ENCODE measurements at places on chromosomes 2 and 18.

DNA sequence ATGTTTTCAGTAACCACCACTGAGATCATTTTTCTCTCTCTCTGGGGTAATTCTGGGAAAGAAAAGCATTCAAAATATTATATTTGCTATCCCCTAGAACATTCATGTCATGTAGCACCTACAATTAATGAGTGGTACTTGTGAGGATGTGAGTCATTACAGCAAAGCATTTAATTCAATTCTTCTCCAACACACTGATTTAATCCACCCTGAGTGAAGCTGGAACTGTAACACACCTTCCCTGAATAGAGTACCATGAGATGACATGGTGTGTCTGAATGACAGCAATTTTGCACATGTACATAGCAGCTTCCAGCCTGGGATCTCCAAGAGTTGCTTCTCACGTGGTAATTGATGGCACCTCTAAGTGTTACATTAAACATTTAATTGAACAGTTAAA lies 207.1 kb upstream of the SLC14A2 start:
- DNase-seq: no peak

DNA sequence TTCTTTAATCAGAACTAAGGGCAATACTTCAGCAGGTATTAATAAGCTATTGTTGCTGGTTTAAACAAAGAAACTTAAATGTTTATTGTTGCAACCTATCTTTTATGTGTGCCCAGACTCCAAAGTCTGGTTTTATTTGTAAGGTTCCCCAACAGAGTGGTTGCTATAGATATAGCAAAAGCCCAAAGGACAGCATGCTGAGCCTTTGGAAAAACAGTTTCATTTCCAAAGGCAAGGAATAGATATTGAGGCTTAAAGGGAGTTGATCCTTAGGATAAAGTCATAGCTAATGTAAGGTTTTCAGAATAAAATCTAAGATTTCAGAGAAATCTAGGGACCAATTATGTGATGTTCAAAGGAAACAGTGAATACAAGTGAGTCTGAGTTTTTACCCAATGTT lies 413.2 kb upstream of the SLC14A2 start:
- no peak for DNase-seq

GRCh38 chr18:67411116-67411515 lies 105.4 kb downstream of the DSEL start:
- no peak for DNase-seq

- no peak for DNase-seq
Observed at GRCh38 chr2:12897181-12897580, 180.4 kb downstream of the TRIB2 start.

DNA sequence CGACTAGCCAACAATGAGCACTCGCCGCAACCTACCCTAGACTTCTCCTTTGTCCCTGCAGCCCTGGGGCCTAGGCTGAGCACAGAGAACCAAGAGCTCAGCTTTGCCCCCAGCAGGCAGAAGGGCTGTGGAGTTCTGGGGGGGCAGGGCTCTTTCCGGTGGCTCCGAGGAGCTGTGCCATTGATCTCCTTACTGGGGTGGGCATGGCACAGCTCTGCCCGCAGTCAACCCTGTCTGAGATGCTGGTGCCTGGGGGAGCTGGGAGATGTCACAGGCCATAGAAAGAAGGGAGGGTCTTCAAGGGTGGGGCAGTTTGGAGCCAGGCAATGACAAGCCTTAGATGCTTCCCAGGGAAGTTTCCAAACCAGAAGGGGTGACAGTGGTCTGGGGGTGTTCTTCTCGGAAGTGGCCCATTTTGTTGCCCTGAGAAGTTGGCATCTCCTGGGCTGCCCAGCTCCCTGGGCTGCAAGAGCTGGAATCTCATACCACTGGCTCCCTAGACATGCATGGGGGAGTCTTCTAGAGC lies 14.1 kb upstream of the GPR55 start:
- DNase-seq: no peak

DNA sequence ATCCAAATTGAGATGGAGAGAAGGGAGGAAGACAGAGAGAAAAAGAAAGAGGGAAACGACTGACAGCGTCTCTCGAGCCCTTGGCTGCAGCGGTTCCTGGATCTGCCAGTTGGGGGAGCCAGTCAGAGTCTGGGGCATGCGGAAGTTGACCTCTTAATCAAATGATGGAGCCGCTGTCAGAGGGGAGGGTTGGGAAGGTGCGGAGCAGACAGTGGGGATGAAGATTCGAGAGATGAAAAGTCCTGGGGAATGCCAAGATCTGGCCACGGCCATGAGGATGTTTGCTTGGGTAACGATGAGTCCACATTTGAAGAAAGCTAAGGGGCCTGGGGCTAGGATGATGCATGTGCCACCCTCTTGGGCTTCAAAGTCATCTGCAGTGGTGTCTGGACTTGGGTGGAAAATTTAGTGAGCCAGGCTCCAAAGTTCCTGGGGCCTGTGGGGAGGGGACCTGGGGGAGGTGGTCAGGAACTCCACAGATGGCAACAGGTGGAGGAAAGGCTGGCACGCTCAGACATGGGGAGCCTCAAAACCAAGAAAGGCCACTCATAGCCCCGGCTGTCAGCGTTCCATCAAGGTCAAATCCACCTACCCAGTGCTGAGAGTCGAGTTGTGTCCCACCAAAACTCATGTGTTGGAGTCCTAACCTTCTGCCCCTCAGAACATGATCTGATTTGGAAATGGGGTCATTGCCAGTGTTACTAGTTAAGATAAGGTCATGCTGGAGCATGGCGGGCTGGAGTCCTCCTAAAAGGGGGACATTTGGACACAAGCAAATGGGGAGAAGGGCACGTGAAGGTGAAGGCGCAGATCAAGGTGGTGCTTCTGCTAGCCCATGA lies 200.1 kb downstream of the NDUFA10 start:
- DNase-seq: no peak

- no peak for DNase-seq
Observed at GRCh38 chr2:65363879-65364666, 68.3 kb downstream of the SPRED2 start.

DNA sequence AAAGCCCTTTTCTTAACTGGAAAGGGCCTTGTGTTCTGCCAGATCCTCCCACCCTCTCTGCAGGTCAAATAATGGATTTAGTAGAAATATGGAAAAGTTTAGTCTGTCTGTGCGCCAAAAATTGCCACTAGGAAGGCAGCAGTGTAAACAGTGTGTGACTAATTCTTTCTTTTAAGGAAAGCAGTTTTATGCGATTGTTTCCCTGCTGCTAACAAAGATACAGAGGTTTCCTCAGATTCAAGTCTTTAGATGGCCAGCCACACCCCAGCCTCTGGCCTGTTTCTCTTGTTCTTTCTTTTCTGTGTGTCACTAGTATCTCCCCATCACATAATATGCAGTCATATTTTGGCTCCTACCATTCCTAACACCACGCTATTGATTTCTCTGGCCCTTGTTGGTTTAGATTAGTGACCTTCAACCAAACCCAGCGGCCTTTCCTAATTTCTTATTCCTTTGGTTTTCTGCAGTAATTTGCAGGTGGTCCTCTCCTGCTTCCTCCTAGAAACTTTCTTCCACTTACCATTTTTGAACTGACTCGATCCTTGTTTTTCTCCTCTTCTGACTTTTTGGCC lies 157.4 kb downstream of the LTBP1 start:
- no peak for DNase-seq

DNA sequence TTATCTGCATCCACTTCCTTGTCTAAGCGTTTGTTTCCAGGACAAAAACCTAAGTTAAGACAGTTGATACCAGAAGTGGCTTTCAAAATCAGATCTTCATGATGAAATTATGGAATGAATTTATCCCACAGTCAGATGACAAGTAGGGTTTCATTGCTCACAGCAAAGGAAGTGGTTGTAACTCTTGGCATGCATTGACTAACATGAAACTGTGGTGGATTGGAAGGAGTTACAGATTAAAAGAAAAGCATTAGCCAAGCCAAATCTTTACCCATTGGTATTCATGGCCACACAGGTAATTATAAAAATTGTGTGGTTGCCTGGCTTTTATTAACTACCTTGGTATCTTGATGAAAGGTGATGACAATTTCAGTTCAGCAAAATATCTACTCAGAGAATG lies 438.0 kb upstream of the NXPH2 start:
- DNase-seq: no peak

DNA sequence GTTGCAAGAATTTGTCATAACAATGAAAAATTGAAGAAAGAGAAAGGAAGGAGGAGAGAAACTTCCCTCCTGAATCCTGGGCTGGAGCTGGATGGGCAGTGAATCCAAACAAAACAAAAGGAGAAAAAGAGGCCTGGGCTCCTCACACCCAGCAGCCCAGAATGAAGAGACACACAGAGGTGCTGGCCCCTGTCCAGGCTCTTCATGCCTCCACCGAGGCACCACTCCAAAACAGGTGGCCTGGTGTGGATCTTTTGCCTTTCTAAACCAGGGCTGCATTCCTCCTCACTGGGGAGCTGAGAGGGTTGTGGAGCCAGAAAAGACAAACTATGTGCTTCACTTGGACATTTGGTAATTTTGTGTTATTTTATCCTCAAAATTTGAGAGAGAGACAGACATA lies 76.0 kb downstream of the FAM124B start:
- DNase-seq: no peak

DNA sequence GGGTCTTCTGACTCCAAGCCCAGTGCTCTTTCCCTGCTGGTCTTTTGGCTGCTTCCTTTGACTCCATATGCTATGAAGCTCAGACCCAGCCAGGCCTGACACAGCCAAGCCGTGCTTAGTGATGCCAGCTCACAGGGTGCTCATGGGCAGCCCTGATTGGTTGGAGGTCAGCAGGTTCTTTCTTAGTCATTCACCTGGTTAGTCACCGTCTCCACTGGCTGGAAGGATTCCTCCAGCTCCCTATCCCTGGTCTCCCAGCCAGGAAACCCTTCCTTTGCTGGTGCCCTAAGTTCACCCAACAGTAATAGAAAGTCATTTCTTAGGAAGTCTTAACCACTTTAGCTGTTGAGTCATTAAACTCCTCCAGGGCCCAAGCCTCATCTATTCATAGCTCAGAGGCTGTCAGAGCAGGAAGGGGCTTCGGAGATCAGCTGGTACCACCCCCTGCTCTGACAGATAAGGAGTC lies 3.9 kb downstream of the KCNK3 start:
- DNase-seq: no peak

GRCh38 chr2:1605102-1606045 lies 138.9 kb downstream of the PXDN start:
- no peak for DNase-seq

- DNase-seq: no peak
Observed at GRCh38 chr2:219515874-219516629, 1.8 kb downstream of the ASIC4 start.

- no peak for DNase-seq
Observed at GRCh38 chr18:58579561-58580047, 49.3 kb downstream of the ALPK2 start.
